ENCODE measurements at places on chromosomes 2 and 18. TPM values are rescaled to one million over a fixed set of nuclear protein-coding genes. Genes with fewer than 3 reads are reported as not detected.

- no peak for DNase-seq
These were observed 71.2 kb upstream of the ODC1 start for GRCh38 chr2:10519394-10519740.

GRCh38 chr2:121291251-121291580 is 6.2 kb upstream of the TFCP2L1 start:
- DNase-seq = no peak

Gene LOXHD1
- total RNA-seq = not detected

- DNase-seq = no peak
These were observed 121.1 kb upstream of the FIGN start for GRCh38 chr2:163856941-163857340.

Gene MAP3K19
- not detected for total RNA-seq

GRCh38 chr18:44602845-44603244 is 77.8 kb upstream of the SETBP1 start:
- no peak for DNase-seq

Gene LAMA1
- total RNA-seq = 0.16 TPM

Gene FAM228A
- total RNA-seq = 0.49 TPM

Gene PCARE
- not detected for total RNA-seq

- no peak for DNase-seq
These were observed 70.9 kb downstream of the LRRFIP1 start for GRCh38 chr2:237698358-237698694.

DNA sequence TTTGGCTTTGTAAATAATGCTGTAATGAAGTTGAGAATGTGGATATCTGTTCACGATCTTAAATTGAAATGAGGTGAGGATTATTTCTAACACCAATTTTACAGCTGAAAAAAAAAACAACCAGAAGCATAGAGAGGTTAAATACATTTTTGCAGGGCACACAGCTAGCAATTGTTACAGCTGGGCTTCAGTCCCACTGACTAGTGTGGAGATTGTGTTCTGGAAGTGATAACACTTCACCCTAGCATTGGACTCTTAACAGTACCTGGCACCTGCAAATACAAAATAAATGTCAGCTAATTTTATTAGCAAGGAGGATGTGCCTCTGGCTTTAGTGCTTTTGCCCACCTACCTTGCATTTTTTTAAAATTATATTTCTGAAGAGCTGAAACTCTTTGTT is 28.8 kb downstream of the CAVIN2 start:
- no peak for DNase-seq

Gene CSRNP3
- total RNA-seq = 10.0 TPM

DNA sequence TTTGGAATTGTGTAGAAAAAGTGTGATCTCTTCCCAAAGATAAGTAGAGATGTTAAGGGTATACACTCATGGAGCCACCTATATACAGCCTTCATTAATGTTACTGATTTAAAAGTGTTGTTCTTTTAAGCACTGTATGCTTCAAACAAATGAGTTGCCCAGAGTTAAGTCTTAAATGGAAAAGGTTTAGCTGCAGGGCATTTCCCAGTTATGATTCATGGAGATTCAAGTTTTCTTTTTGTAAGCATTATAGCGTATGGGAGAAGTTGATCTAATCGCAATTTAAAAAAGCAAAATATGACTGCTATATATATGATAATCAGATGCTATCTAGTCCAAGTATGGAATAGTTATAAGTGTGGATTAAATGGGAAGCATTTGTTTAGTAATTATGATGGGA is 4.8 kb downstream of the PDK1 start:
- no peak for DNase-seq

GRCh38 chr2:240127911-240128607 is 8.0 kb downstream of the COPS9 start:
- no peak for DNase-seq

GRCh38 chr2:60839126-60839813 is 42.1 kb upstream of the REL start:
- no peak for DNase-seq

Gene SERPINB10
- not detected for total RNA-seq

DNA sequence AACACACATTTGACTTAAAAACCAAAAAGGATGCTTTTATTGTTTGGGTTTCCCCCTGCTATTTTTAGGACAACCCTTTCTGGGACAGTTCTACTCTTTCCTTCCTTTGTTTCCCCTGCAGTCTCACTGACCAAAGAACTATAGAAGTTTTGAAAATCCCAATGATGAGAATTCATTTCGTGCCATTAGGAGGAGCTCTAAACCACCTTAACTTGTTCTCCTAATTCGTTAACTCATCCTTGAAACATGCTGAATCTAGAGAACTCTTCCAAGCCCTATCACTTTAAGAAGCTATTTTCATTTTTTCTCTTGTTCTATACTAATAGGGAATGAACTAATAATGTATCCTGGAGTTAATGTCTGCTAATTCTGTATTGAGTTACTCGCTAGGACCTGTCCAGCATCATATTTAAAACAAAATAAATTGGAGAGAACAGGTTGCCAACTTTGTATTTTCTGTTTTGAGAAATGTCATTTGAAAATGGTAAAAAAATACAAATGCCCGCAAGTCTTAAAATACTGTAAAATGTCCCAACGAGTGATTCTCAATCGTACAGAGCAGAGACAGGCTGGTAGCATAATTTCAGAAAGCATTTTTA is 62.9 kb downstream of the AFTPH start:
- no peak for DNase-seq

Gene LIMS4
- 30.7 TPM for total RNA-seq

- no peak for DNase-seq
These were observed 10.8 kb upstream of the LYPD6B start for GRCh38 chr2:149027590-149028250.

- DNase-seq = no peak
These were observed 175.1 kb upstream of the ID2 start for GRCh38 chr2:8506746-8507145.

Gene PDE1A
- total RNA-seq = 6.0 TPM

- DNase-seq = no peak
These were observed 87.0 kb downstream of the ALPK2 start for GRCh38 chr18:58541789-58542425.

GRCh38 chr2:159176555-159176954 is 109.9 kb downstream of the WDSUB1 start:
- DNase-seq = no peak

Data from adrenal gland (tissue), 19 donors.